Activated CD4-positive, CD25-positive, alpha-beta regulatory T cell treated with anti-CD3 and anti-CD28 coated beads, Interleukin-2, amount 50 U/mL, for 72 hours (primary cell): ENCODE measurements at places on chromosomes 12 and 14.

- no peak for DNase-seq
Measured at GRCh38 chr14:103361867-103362266, 23.3 kb upstream of the MARK3 start.

DNA sequence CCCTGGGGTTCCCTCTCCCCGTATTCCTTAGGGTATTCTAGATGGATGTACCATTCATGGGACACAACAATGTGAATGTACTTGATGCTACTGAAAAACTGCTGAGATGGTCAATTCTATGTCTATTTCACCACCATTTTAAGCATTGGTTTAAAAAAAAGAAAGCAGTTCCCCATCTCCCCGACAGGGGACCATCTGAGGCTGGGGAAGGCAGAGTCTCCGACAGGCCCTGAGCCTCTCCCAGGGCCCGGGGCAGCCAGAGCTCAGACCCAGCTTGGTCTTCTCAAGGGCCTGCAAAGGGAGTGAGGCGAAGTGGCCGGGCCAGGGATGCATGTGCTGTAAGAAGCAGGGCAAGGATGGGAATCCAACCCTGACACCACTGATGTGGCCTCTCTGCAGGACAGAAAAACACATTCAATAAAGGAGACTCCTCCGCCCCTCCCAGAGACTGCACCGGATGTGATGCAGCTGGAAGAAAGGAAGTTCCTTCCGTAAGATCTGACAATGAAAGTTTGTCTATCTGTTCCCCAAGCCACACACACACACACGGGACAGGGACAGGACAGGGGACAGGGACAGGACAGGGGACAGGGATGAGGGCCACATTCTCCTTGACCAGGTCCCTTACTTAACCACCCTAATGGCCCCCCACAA, 234.1 kb downstream of the BCL11B start:
- DNase-seq = no peak

DNA sequence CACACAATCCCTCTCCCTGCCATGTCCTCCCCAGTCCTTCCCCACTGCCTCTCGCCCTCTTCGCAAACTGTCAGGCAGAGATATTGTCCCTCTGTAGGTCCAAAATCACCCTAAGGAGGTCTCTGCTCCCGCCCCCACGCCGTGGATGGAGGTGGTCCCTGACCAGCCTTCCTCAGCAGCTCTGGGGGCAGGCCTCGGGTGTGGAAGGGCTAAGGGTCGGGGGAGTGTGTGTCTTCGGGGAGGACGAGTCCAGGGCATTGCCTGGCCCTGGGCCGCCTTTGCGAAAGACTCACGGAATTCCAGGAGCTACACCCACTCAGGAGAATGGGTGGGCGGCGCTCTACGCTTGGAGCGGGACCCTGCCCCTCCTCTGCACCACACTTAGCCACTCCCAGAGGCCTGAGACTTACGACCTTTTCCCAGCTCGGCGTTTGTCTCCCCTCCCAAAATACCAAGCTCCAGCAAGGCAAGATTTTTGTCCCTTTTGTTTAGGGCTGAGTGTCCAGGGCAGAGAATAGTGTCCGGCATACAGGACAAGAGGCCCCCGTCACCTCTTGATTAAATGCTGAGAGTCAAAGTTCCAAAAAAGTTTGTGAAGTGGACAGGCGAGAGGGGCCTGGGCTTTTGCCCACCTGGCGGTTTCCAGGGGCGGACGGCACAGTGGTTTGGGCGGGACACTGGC, 881 bp downstream of the PYGL start:
- DNase-seq = no peak

- no peak for DNase-seq
Measured at GRCh38 chr14:95255013-95255412, 64.7 kb downstream of the CLMN start.

- no peak for DNase-seq
Measured at GRCh38 chr14:23112359-23113178, 6.5 kb downstream of the CEBPE start.

DNA sequence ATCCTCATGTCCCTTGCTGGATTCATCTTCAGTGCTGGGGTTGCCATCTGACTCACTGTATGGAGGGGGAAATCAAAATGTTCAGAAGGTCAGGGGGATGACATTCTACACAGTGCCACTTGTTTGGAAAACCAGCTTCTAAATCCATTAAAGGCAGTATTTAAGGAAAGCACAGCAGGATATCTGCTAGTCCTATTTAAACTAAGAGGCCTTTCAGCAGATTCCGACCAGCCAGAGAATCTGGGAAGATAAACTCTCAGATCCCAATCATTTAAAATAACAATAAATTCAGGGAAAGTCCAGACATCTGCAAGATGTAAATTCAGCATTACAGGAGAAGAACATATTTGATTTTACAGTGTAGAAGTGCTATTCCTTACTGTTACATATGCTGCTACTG, 3.8 kb downstream of the SIX4 start:
- DNase-seq = no peak

GRCh38 chr14:92600318-92601053, 86.9 kb downstream of the RIN3 start:
- DNase-seq = no peak

- DNase-seq = no peak
Measured at GRCh38 chr14:54593860-54594259, 26.9 kb downstream of the SAMD4A start.

- no peak for DNase-seq
Measured at GRCh38 chr14:78788467-78789360, 618.5 kb downstream of the NRXN3 start.

DNA sequence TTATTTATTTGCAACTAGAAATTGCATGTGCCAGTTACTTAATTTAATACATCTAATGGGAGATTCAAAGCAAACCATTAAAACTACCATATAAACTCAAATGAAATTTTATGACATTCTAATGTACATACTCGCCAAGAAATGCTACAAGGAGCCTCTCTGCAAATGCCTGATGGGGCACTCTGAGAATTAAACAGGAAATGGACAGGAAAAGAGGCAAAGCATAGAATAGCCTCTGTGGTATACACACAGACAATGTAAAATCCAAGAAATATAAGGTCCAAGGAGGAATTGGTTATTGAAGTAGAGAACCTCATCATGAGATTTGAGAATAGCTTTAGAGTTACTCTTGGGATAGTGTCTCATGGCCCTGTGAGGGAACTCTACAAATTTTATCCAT, 41.2 kb downstream of the RAB21 start:
- no peak for DNase-seq

DNA sequence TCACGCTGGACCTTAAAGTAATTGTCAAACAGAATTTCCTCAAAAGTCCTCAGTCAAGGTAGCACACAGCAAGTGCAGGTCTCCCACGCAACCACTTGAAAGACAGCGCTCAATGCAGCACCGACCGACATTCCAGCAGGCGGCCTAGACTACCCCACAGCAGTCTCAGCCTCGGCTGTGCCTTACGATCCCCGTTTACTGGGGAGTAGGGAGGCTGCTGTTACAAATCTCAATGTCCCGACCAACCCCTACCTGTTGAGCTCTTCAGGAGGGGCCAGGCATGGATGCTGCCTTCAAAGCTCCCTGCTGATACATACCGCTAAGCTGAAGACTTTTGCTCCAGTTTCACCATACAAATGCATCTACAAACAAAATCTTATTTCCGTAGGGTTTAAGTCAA, 21.8 kb downstream of the VPS37B start:
- no peak for DNase-seq

DNA sequence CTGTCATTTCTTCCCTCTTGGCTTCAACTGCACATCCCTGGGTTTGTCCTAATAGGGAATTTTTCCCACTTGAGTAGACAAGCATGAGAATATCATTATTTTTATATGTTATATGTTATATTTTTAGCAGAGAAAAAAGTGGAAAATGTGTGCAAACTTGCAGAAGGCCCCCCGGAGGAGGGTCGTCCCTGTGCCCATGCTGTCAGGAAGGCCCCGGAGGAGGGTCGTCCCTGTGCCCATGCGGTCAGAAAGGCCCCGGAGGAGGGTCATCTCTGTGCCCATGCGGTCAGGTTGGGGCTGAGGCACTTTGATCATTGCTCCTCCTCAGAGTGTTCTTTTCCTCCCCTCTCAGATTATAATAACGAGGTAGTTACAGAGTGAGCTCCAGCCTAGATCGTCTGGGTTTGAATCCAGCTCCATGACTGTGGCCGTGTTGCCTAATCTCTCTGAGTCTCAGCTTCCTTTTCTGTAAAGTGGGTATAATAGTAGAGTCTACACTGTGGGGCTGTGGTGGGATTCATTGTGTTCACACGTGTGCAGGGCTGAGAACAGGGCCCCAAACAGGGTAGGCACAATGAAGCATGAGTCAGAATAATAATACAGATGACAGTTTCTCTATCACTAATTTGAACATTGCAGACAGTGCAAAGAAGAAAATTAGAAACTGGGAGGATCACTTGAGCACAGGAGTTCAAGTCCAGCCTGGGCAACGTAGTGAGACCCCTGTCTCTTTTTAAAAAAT, 33.4 kb downstream of the ELK3 start:
- no peak for DNase-seq

GRCh38 chr14:92317511-92317910, 5.5 kb upstream of the SLC24A4 start:
- DNase-seq = no peak

DNA sequence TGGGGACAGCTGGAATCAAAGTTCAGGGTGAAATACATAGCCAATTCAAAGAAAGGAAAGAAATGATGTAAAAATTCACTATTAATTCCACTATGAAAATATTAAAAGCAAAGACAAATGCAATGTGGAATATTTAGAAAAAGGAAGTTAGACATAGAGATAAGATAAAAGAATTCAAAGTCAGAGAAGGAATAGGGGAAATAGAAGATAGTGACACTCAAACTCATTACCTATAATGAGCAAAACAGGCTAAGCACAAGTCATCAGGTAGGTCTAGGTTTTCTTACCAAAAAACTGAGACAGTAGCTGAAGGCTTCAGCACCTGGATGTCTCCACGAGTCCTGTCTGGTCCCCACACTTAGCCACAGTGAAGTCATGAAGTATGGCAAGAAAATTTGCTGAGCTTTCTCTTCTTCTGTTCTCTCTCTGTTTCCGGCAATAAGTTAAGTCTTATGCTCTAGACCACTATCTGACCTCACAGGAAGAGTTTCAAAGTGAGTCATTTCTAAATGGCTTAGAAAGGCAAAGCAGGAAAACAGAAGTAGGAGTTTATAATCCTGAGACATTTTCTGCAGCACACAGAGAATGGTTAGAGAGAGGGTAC, at the start of gene C3AR1:
TSS of gene C3AR1 (minus strand) at position 369 of the 604 bp plus-strand sequence. CDS start 6,174 bp downstream, outside the sequence.
- no peak for DNase-seq

GRCh38 chr12:95624589-95624988, 73.3 kb upstream of the USP44 start:
- no peak for DNase-seq

DNA sequence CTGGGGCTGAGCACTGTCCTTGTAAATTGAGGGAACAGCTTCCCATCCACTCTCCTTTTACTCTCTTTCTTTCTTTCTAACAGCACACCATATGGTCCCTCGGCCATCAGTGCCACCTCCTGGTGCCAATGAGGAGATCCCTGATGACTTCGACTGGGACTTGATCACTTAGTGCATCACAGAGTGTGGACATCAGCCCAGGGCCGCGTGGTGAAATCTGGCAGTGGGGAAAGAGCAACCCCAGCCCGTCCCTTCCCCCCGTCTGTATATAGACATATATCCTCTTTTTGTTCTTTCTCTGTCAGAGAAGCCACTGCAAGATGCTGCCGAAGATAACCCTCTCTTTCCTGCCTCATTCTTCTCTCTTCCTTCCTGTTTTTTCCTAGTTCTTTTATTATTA, 13.5 kb downstream of the C3AR1 start:
- no peak for DNase-seq

- no peak for DNase-seq
Measured at GRCh38 chr12:15824516-15824915, 35.3 kb upstream of the EPS8 start.
